HFF-Myc (cell line): ENCODE measurements at places on chromosomes 1 and 21.
A peak's percentile ranks its signal among the peaks of the same experiment; 100 is the strongest.

GRCh38 chr1:230171356-230172015, 104.4 kb downstream of the GALNT2 start:
- DNase-seq, result no peak

DNA sequence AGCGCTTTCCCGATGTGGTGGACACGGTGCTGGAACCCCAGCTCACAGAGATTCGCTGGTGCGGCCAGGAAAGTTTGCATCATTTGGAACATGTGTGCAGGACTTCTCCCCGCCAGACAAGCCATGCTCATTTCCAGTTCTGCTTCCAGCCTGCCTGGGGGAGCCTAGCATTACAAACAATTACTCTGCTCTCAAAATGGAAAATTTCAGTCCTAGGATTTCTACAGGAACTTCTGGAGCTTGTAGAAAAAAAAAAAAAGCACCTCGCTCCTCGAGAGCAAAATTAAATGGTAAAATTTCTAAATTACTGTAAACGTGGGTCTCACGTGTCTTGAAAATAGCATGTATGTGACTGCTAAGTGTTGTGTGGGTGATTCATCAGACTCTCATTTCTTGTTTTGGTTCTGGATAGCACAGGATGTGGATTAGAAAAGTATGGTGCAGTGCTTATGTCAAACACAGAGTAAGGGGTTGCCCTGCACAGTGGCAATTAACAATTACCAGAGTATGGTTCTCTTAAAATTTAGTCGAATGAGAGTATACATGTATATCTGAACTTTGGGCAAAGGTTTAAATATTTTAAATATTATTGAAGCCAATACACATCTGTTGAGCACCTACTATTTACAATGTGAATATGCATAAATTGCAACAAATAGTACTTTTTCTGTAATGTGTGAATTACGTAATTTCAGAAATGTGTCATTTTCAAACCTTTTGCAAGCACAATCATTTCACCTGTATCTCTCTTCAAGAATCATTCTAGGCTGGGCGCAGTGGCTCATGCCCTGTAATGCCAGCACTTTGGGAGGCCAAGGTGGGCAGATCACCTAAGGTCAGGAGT, 61.8 kb upstream of the PTGFRN start:
- peak; percentile 83 for DNase-seq

DNA sequence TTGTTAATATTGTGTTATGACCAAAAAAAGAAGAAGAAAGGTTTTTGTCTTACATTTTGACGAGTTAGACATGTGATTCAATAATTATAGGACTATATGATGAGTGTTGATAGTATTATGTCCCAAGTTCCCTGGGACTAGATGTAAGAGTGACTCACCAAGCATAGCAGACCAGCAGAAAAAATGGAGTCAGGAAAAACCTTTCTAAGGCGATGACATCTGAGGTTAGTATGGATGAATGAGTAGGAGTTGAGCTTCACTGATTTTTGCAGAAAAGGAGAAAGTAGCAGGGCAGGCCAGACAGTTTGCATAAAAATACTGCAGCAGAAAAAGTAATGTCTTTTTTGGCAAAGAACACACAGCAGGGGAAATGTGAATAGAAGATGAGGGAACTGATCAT, 1041.3 kb upstream of the ADGRL4 start:
- DNase-seq, result no peak

DNA sequence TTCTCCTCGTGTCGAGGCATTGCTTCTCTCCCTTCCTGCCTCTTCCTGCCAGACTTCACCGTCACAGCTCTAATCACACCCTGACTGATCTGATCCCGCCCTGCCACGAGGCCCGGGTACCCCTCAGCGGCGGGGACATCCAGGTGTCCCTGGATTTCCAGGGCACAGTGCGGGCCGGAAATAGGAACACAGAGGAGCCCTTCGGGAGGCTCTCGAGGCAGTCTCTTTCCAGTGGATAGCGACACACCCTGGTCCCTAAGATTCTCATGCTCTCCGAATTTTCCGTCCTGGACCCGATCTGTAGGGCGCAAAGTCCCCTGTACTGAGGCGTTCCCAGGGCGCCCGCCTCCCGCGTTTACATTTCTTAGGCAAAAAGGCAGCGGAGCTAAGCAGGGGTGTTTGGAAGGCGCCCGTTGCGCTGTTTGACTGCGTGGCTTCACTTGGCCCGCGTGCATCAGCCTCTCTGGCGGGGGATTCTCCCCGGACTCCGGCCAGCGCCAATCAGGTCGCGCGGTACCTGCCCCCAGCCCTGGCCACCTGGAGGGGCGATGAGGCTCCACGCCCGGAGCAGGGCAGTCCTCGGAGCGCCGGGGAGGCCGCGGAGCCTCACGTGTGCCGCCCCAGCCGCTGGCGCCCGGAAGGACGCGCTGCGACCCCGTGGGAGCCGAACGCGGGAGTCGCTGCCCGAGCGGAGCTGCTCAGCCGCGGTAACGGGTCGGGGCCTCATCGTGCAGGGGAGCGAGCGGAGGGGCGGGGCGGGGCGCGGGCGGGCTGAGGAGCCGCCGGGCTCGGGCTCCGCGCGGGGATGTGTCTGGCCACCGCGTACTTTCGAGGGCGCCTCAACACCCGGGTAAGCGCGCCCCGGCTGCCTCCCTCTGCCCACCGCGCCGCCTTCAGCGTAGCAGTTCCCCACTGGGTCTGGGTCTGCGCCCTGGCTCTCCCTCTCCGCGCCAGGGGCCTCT, at the start of gene FAM163A:
FAM163A (plus strand) TSS at position 575 of the 962 bp plus-strand sequence. CDS start 69,807 bp downstream, outside the sequence.
- DNase-seq, result no peak

GRCh38 chr1:150568594-150568966, 10.8 kb downstream of the MCL1 start:
- no peak for DNase-seq

- no peak for DNase-seq
Measured at GRCh38 chr1:217139513-217139912, 416.3 kb upstream of the ESRRG start.

- no peak for DNase-seq
Measured at GRCh38 chr1:204495777-204496176, 1.2 kb upstream of the PIK3C2B start.

GRCh38 chr1:173418107-173418985, 58.8 kb upstream of the PRDX6 start:
- DNase-seq, result no peak

GRCh38 chr1:46532095-46532494, 19.4 kb downstream of the KNCN start:
- no peak for DNase-seq

DNA sequence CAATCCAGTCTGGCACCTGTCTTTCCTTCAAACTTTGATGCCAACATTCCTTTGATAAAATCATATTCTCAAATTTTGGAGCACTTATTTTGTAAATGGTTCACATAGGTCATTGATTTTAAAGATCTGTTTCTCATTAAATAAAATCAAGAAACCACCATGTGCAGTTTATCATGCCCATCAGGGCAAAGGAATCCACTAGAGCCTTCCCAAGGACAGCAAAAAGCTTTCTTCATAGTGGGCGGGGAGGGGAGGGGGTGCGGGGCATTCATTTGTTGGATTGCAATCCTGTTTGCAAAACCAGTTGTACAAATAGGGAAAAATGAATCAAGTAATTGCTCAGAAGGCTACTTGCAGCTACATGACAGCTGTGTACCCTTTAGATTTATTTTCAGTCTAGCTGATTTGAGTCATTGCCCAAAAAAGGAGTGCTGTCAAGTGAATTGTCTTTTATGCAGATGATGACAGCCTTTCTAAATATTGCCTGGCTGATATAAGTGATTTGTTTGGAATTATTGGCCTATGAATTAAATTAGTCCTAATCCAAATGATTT, 23.0 kb downstream of the LRRC8B start:
- DNase-seq, result no peak

GRCh38 chr1:18536356-18536755, 55.6 kb downstream of the KLHDC7A start:
- no peak for DNase-seq

DNA sequence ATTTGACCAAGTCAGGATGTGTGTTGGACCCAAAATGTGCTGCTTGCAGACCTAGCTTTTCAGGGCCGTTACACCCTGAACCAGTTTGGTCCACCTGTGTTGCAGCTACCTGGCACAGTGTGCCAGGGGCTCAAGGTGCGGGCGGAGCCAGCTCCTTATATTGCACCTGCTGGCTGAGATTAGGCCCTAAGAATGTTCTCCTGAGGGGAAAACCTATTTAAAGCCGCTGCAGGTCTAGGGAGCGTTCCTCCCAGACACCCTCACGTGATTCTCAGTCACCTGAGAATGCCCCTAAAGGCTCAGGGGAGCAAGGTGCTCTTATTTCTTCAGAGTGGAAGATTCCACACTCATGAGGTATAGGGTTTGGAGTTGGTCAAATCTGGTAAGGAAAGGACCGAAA, 12.0 kb downstream of the GSTM3 start:
- DNase-seq, result no peak

GRCh38 chr1:182332261-182333060, 59.1 kb downstream of the GLUL start:
- no peak for DNase-seq

GRCh38 chr1:181984006-181984405, 77.5 kb downstream of the ZNF648 start:
- DNase-seq, result no peak

- no peak for DNase-seq
Measured at GRCh38 chr21:36663033-36663855, 35.7 kb upstream of the SIM2 start.

DNA sequence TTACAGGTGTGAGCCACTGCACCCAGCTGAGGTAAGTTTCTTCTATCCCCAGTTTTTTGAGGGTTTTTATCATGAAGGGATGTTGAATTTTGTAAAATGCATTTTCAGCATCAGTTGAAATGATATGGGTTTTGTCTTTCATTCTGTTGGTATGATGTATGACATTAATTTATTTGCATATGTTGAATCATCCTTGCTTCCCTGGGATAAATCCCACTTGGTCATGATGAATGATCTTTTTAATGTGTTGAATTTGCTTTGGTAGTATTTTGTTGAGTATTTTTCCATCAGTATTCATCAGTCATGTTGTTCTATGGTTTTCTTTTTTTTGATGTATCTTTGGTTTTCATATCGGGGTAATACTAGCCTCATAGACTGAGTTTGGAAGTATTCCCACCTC, 141.0 kb downstream of the RPS6KC1 start:
- no peak for DNase-seq

DNA sequence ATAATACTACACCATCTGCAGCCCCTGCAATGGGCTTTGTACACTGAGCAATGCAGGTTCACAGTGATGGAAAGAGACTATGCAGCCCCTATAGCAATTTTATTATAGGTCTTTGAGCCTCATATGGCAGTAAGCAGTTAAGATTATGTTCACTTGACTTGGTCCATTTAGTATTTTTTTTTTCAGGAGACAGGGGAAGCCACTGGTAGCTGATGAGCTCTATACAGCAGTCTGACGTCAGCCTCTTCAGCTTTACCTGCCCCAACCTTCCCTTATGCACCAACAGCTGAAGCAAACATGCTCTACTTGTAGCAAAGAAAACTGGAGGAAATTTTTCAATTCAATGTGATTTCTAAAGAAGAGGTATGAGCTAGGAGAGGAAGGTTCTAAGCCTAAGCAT, 32.2 kb downstream of the AIDA start:
- no peak for DNase-seq

GRCh38 chr1:198986442-198986841, 347.6 kb downstream of the PTPRC start:
- DNase-seq, result no peak

DNA sequence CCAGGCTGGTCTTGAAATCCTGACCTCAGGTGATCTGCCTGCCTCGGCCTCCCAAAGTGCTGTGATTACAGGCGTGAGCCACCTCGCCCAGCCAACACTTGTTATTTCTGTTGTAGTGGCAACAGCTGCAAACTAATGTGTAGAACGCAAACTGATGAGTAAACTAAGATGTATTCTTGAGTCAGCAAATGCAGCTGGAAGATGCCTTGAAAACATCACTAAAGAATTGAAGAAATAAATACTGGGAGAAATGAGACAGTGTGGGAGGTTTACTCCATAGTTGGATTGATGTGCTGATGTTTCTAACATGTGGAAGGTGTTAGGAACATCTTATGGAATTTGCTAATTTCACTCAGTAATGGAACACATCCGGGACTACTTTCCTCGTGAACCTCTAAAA, 61.3 kb upstream of the KCNE2 start:
- no peak for DNase-seq

DNA sequence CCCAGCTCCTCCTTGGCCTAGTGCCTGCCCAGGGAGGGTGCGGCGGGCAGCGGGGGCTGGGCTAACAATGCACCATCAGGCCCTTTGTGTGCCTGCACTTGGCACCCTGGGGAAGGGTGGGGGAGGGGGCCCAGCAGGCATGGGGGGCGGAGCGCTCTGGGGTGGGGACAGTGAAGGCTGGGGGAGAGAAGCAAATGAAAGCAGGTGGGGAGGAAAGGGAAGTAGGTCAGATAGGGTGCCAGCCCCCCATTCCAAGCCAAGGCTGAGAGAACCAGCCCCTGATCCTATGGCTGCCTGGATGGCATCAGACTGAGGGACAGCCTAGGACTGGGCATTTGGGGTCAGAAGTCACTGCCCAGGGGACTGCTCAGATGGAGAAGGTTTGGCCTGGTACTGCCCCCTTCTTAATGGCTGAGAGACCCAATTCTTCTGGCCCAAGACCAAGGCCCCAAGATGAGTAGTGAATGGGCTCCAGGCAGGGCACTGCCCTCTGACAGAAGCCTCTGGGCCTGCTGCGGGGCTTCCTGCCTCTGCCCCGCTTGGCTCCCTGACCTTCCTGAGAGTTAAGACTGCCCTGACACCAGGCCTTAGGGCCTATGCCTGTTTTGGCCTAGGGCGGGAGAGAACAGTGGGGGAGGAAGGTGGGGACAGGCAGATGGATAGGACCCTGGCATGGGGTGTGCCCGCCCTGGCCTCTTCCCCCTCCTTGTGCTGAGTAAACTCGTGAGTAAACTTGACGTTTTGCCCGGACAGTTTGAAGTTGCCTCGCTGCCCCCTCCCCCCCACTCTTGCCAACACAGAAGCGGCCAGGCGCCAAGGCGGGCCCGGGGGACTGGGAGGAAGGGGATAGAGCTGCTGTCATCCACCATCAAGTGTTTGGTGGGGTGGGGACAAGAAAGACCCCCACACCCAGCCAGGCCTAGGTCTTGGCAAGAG, 2.7 kb downstream of the ZBTB7B start:
- DNase-seq, result no peak

DNA sequence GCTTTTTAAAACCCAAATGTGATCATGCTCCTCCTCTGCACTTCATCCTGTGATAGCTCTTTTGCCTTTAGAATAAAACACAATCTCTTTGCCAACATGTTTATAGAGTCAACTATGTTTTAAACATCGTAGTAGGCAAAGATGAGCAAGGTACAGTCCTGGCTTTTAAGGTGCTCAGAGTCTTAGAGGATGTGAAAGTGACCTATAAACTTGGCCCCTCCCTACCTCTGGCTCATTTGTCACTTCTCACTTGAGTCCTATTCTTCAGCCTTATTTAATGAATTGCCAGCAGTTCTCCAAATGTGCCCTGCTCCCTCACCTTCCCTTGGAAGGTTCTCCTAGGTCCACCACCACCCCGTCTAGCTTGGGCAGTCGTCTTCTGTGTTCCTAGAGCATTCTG, 617.0 kb upstream of the NR5A2 start:
- DNase-seq, result no peak

GRCh38 chr1:171909711-171910110, 68.4 kb downstream of the DNM3 start:
- no peak for DNase-seq
